SHP77 (cell line): ENCODE measurements at places on chromosomes 7 and 10.
A peak's percentile ranks its signal among the peaks of the same experiment; 100 is the strongest.

- DNase-seq = no peak
Measured at GRCh38 chr10:6074489-6075301, 12.5 kb upstream of the IL2RA start.

DNA sequence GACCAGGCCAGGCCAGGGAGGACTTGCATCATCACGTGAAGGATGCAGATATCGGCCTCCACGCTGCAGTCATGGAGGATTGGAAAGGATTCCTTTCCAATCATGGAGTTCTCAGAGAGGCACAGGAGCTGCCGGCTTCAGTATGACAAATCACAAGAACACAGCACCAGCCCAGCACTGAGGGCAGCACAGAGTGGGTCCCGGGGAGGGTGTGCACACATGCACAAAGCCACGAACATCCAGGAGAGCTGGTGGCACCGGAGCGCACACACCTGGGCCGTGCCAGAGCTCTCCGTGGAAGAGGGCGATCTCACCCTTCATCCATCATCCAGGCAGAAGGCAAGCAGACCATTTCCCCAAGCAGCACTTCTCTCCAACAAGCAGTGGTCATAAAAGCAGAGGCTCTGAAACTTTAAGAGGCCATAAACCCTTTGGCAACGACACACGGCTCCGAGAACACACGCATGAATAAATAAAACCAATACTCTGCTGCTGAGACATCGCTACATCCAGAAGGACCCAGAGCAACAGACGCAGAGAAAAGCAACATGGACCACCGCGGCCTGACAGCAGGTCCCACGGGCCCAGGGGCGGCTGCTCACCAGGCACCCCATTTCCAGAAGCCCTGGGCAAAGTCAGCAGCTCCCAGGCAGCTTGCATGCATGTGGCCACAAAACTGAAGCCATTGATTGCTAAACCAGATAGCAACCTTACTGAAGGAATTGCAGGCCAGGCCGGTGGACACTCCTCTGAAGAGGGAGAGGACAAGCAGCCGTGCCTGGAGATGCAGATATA is 180.8 kb downstream of the USP6NL start:
- DNase-seq = no peak

DNA sequence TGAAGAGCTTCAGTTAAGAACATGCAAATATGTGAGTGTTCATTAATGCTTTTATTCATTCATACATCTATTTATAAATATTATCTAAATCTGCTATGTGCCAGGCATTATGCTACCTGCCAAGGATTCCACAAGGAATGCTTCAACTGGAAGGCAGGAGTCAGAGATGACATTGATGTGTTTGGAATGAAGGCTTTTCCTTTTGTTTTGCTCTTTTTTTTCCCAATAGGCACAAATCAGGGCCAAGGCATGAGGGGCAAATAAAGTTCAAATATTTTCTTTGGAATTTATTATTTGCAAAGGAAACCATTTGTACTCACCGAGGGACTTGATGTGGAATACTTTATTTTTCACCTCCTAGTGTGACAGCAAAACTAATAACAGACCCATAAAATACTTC is 530.3 kb downstream of the ARL4A start:
- DNase-seq = no peak

GRCh38 chr7:13017333-13017857 is 330.0 kb downstream of the ARL4A start:
- DNase-seq = no peak

- DNase-seq = peak; percentile 75
Measured at GRCh38 chr7:6446838-6447580, 745 bp downstream of the DAGLB start.
